ENCODE measurements at places on chromosomes 2 and 18.

GRCh38 chr2:23120161-23120560, 264.8 kb upstream of the KLHL29 start:
- no peak for DNase-seq

- DNase-seq: no peak
Observed at GRCh38 chr2:149438330-149438960, 108.1 kb downstream of the LYPD6 start.

DNA sequence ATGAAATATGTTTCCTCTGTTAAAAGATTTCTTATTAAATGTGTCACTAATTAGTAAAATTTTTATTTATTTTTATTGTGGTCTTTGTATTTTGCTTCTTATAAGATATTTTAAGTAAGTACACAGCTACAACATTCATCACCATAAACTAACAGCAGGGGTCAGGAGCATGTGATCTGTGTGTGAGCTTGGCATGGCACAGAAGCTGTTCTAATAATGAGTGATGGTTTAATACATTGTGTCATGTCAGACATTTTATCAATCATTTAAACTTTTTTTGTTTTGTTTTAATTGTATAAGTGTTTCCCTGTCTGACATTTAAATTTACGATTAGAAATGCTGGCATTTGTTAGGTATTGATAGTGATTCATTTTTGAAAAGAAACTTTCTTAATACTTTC, 585.4 kb downstream of the DSC3 start:
- DNase-seq: no peak

GRCh38 chr2:125643585-125643984, 1012.4 kb upstream of the GYPC start:
- no peak for DNase-seq

GRCh38 chr2:39529836-39530235, 92.8 kb upstream of the MAP4K3 start:
- DNase-seq: no peak

- DNase-seq: no peak
Observed at GRCh38 chr2:43540021-43540779, 55.6 kb downstream of the THADA start.

GRCh38 chr2:191860760-191861466, 14.0 kb upstream of the CAVIN2 start:
- no peak for DNase-seq

- no peak for DNase-seq
Observed at GRCh38 chr2:131058920-131059319, 34.3 kb downstream of the FAM168B start.

Measured in NCI-H1930 (cell line).